Activated T-cell treated with anti-CD3 and anti-CD28 coated beads for 4 hours (primary cell): ENCODE measurements at places on chromosomes 7 and 10.

- DNase-seq = no peak
These were observed 5.6 kb upstream of the EMX2 start for GRCh38 chr10:117536866-117537435.

GRCh38 chr7:30446266-30446665, 32.3 kb downstream of the NOD1 start:
- DNase-seq = no peak

DNA sequence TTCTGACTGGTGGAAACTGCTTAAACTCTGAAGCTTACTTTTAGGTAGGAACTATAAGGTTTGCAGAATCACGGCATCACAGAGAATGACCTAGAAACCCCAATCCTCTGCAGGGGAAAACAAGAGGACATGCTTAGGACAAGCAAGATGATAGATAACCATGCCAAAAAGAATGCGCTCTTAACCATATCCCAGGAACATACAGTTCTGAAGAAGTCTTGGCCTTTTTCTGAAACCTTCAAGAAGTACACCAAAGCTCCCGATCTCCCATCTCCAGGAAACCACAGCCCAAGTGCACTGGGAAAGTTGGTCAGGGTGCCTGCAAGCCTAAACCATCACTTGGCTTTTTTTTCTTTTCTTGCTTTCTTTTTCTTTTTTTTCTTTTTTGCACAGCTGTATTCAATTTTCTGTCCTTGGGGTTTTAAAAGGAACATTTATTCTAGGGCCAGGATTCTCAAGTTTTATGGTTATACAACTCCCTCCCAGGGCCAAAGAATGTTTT, 12.2 kb upstream of the SVIL start:
- no peak for DNase-seq

GRCh38 chr10:61021926-61022325, 77.9 kb upstream of the RHOBTB1 start:
- no peak for DNase-seq

DNA sequence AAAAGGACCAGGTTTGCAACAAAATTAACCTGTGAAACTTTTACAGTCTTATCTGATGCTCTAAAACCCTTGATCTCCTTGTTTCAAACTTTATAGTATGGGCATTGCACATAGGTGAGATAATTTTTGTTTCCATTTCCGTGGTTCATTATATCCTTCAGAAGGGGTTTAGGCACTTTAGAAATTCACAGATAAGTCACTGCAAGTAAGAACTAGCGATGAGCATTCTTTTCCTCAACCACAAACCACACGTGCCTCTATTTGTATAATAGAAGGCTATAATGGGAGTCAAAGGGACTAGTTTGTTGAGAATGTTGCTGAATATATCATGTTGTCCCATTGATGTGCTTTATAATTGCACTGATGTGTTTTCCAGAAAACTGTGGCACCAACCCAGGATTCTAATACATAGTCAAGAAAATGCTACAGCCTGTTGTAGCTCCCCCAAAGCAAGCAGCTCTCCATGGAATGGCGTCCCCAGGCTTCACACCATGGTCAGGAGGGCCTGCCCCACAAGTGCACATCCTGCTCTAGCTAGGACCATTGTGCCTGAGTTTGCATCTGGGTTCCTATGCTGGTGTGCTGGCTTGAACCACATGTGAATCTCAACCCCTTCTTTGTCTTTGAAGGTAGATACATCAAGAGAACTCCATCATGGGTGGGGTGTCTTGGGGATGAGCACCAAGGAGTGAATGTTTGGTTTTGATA, 14.0 kb upstream of the ATXN7L1 start:
- peak; percentile 32 for DNase-seq
